ENCODE measurements at places on chromosomes 5 and 9.

- no peak for DNase-seq
Measured at GRCh38 chr5:57779383-57780223, 297.0 kb upstream of the ACTBL2 start.

GRCh38 chr5:62139741-62140140, 166.3 kb upstream of the KIF2A start:
- DNase-seq: no peak

- DNase-seq: no peak
Measured at GRCh38 chr5:112270299-112271293, 148.5 kb downstream of the EPB41L4A start.

DNA sequence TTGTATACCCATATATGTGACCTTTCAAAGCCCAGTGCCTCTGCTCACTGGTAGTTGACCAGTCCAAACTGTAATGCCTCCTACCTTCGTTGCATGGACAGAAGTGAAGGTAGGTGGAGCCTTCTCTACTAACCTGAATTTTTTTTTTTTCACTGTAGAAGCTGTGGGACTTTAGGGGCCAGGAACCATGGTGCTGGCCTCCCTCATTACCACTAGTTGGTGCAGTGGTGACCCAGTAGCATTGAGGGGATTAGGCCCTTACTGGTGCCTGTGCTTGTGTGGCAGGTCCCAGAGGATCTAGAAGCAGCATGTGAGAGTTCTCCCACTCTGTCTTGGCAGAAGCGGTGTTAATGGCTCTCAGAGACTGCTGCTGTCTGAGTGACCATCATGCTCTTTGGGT, 2.3 kb downstream of the RALGPS1 start:
- DNase-seq: no peak

- no peak for DNase-seq
Measured at GRCh38 chr9:124716808-124717207, 54.3 kb downstream of the NR6A1 start.

GRCh38 chr5:150195736-150196485, 6.0 kb downstream of the SLC6A7 start:
- DNase-seq: no peak

DNA sequence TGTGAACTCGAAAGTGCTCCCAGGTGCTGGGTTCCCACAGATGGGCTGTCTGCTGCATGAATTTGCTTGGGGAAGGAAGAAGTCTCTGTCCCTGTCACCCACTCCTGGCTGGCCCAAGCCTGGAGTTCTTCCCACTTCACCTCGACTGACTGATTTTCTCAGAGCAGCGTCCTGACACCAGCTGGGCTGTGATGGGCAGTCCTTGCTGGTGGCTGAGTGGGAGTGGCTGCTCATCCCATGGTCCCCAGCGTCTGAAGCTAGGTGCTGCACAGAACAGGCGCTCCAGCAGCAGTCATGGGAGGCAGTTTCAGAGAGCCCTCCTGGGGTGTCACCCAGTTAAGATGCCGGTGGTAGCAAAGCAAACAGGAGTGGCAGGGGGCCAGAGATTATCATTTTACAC, 10.1 kb upstream of the NEURL1B start:
- DNase-seq: no peak

All from caudate nucleus (tissue), 63 donors.